CD8-positive, alpha-beta memory T cell (primary cell): ENCODE measurements at places on chromosomes 6 and 20. TPM values are rescaled to one million over a fixed set of nuclear protein-coding genes. Genes with fewer than 3 reads are reported as not detected.

GRCh38 chr6:154471609-154472362 lies 38.7 kb downstream of the CNKSR3 start:
- H3K27me3 ChIP-seq: no peaks in the 10 kb centered on the region
- no peak overlapping the region for H3K4me3 ChIP-seq
- DNase-seq: no peak
- no peaks in the 10 kb centered on the region for H3K4me1 ChIP-seq
- H3K36me3 ChIP-seq: no peaks in the 10 kb centered on the region
- H3K27ac ChIP-seq: no peak overlapping the region

DNA sequence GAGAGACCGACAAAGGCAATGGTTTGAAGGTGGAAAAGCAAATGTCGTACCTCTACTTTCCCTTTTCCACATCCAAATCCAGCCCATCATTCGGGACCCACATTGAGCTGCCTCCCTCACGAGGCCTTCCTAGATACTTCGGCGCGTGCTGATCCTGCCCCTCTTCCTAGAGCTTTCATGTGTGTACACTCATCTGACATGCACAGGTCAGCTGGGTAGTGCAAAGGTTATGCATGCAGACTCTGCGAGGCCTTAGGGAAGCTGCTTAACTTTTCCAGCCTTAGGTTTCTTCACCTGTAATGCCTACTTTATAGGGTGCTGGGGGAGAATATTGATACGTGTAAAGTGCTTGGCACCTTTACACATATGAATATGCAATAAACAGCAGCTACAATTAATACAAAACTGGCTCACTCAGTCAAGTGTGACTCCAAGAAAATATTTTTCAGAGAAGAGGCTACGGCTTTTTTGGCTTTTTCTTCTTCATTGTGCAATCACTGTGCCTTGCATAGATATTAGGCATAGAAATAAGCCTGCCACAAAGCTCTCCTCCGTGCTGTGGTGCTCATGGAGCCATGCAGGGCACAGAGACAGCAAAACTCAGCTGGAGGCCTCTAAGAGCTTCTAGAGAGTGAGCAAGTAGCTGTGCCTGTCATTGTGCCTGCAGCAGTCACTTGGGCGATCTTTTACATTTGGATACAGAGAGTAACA lies 3.6 kb upstream of the MANBAL start:
- no peak for DNase-seq
- peaks cover 10% of the 10 kb centered on the region for H3K4me1 ChIP-seq
- H3K4me3 ChIP-seq: no peak overlapping the region
- no peak overlapping the region for H3K27ac ChIP-seq

GRCh38 chr20:60206259-60206658 lies 248.0 kb downstream of the CDH26 start:
- no peak overlapping the region for H3K4me3 ChIP-seq
- no peaks in the 10 kb centered on the region for H3K36me3 ChIP-seq
- no peaks in the 10 kb centered on the region for H3K4me1 ChIP-seq

- no peak overlapping the region for H3K27ac ChIP-seq
- H3K27me3 ChIP-seq: no peaks in the 10 kb centered on the region
- DNase-seq: no peak
- peaks cover 6% of the 10 kb centered on the region for H3K4me1 ChIP-seq
Measured at GRCh38 chr6:119096721-119097565, 18.5 kb upstream of the FAM184A start.

DNA sequence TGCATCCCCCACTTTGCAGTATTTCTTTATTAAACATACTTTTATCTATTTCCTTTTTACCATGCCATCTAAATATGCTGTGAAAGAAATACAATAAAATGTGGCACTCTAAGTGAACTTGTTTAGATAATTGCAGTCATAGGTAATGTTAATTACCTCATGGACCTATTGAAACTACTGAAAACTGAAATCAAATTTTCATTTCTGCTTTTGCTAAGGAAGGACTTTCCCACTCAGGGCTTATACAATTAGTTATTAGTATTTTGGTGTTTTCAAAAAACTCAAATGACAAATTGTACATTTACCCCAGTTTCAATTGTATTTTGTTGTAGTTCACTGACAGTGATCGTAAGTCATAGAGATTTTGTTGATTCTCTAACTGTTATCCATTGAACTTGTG lies 88.4 kb downstream of the ID4 start:
- no peaks in the 10 kb centered on the region for H3K4me1 ChIP-seq
- no peak overlapping the region for H3K27ac ChIP-seq
- no peaks in the 10 kb centered on the region for H3K27me3 ChIP-seq
- no peak for DNase-seq
- H3K4me3 ChIP-seq: no peak overlapping the region
- no peaks in the 10 kb centered on the region for H3K36me3 ChIP-seq

- H3K36me3 ChIP-seq: no peaks in the 10 kb centered on the region
- no peaks in the 10 kb centered on the region for H3K27me3 ChIP-seq
- peak; percentile 81 for DNase-seq
- peak overlapping the region; percentile 77 for H3K4me3 ChIP-seq
Measured at GRCh38 chr6:44237021-44237812, 9.7 kb upstream of the HSP90AB1 start.

DNA sequence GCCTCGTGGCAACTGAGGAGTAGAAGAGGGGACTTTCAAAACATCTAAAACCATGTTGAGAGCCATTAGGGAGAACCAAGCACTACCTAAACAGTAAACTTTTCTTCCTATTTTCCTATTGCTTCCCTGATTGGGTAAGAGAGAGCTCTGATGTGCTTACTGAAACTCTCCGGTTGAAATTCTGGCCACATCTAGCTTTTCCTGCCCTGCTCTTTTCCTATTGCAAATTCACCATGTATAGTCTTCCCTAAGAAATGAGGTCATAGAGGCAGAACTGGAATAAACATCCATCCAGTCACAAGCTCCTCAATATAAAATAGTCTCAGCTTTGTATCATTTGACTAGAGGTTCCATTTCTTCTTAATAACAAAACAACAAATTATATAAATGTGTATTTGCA lies 199.5 kb upstream of the CNR1 start:
- no peak for DNase-seq
- no peak overlapping the region for H3K4me3 ChIP-seq
- no peaks in the 10 kb centered on the region for H3K4me1 ChIP-seq
- no peaks in the 10 kb centered on the region for H3K27me3 ChIP-seq
- no peaks in the 10 kb centered on the region for H3K36me3 ChIP-seq

GRCh38 chr20:2330090-2330695 lies 34.4 kb downstream of the TGM3 start:
- H3K27me3 ChIP-seq: no peaks in the 10 kb centered on the region
- no peak overlapping the region for H3K27ac ChIP-seq
- no peak overlapping the region for H3K4me3 ChIP-seq
- H3K4me1 ChIP-seq: no peaks in the 10 kb centered on the region

DNA sequence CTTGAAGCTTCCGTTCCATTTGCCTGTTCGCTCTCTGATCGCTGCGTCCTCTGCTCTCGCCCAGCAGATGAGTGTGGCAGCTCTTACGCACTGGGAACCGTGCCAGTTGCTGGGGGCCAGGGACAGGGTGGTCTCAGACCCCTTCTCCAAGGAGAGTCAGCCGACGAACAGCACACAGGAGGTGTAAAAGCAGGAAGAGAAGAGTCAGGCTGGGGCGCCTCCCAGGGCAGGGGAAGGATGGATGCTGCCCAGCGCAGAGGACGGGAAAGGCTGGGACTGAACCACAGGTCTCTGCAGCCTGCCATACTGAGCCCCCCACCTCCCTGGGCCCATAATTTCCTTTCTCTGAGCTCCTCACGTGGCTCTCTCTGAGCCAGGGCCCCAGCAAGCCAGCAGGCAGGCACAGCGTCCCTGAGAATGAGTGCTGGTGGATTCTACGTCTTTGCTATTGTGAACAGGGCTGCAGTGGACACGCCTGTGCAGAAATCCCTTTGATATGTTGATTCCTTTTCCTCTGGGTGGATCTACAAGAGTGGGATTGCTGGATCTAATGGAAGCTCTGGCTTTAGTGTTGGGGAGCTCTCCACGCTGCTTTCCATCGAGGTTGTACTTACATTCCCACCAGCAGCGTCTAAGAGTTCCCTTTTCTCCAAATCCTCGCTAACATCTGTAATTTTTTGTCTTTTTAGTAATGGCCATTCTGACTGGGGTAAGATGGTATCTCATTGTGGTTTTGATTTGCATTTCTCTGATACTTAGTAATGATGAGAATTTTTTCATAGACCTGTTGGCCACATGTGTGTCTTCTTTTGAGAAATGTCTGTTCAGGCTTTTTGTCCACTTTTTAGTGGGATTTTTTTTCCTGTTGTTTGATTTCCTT lies 104.1 kb downstream of the PSMB1 start:
- no peak overlapping the region for H3K27ac ChIP-seq
- H3K4me3 ChIP-seq: no peak overlapping the region
- no peaks in the 10 kb centered on the region for H3K27me3 ChIP-seq
- no peak for DNase-seq
- H3K4me1 ChIP-seq: no peaks in the 10 kb centered on the region
- no peaks in the 10 kb centered on the region for H3K36me3 ChIP-seq

DNA sequence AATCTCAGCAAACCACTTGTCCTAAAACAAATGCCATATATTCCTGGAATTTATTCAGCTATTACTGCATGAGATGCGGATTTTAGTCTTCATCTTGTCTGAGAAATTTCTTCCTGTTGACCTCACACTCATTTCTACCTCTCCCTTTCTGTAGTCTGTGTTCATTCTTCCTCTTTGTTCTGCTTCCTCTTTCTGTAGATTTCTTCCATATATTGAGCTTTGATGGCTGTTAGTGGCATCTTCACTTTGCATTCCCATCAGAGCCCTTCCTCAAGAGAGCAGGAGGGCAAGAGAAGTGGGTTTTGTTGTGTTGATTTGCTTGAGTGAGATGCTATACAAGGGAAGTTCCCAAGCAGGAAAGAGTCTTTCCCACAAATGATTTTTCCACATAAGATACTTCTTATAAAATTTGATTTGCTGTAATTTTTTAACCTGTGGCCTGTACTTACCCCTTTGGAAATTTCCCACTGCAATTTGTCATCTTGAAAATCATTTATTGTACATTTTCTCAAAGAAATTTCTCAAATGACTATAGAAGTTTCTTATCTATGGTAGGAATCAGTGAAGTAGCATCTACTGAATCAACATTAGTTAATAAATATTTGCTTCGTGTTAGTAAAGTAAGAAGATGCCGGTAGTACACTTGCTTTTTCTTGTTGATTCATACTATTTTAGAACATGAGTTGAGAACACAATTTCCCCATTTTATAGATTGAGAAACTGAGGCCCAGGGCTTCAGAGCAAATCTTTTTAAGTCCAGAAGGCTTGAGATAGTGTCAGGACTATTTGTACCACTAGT lies 43.8 kb downstream of the MAP3K4 start:
- no peak for DNase-seq
- H3K27me3 ChIP-seq: no peaks in the 10 kb centered on the region
- no peak overlapping the region for H3K27ac ChIP-seq
- H3K4me3 ChIP-seq: no peak overlapping the region
- H3K36me3 ChIP-seq: peaks cover 10% of the 10 kb centered on the region

DNA sequence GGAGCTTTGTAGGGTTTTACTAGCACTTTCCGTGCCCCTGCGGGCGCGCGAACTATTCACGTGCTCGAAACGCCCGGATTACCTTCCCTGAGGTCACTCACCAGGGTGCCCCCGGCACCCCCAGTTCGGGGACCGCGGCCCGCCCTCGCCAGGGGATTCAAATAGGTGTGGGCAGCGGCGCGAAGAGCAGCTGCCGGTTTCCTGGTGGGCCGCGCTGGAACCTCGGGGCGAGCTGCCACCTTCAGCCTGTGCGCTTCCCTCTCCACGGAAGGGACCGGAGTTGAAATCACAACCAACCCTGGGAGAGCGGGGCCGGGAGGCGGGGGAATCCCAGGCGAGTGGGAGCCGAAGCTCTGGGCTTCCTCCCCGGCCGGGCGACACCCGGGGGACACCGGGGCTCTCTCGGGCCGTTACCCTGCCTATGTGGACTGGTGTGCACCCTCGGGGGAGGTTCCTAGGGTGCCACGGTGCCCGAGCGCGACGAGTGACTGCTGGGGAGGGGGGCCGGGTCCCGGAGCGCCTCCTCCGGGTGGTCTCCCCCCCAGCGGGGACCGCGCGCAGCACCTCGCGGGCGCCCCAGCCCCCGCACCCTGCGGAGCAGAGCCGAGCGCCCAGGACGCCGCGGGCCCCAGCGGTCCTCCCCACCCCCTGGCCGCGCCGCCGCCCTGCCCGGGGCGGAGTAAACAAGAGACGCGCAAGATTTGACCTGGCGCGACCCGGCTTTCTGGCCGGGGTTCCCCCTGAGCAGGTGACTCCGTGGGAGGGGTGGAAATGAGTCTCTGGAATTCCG lies 2.1 kb upstream of the HIVEP2 start:
- DNase-seq: peak; percentile 84
- H3K36me3 ChIP-seq: no peaks in the 10 kb centered on the region
- H3K27ac ChIP-seq: peak overlapping the region; percentile 98
- no peaks in the 10 kb centered on the region for H3K27me3 ChIP-seq
- H3K4me1 ChIP-seq: peaks cover 26% of the 10 kb centered on the region

DNA sequence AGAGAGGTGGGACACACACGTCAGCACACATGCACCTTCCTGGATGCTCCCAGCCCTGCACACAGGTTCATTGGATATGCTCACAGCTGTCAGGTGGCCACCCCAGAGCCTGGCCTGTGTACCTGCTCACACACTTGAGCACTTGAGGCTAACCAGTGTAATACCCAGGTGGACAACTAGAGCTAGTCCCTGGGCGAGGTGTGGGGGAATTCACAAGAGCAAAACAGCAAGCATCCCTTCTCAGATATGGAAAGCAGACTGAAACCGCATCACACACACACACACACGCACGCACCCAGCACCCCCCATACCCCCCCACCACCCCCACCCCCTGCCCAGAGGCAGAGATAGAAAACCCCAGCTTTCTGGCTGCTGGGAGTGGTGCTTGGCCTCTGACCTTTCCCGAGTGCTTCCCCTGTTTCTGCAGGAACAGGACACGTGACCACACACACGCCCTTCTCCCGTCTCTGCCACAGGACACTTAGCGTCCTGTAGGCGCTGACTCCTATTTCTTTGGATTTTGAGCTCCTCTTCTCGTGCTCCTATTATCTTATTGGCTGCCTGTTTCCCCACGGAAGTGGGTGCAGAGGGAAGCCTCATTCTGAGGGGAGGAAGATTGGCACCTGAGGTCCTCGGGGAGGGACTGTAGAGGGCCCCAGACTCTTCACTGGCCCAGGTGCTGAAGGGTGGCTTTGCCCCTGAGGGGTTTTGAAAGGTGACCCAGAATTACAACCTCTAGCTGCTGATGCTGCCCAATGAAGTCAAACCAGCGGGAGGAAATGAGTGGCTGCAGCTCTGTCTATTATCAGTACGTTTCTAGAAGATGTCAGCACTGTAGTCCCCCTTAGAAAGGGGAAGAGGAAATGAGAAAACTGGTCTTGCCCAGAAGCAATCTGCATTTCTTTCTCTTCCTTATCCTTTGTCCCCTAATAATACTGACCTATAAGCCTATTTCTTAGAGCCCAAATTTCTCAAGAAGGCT lies 65.8 kb downstream of the SYTL3 start:
- H3K4me3 ChIP-seq: peak overlapping the region; percentile 17
- peaks cover 9% of the 10 kb centered on the region for H3K36me3 ChIP-seq
- H3K27me3 ChIP-seq: no peaks in the 10 kb centered on the region
- peaks cover 47% of the 10 kb centered on the region for H3K4me1 ChIP-seq
- DNase-seq: no peak

GRCh38 chr6:46925563-46926253 lies 4.0 kb upstream of the ADGRF5 start:
- no peaks in the 10 kb centered on the region for H3K36me3 ChIP-seq
- H3K27me3 ChIP-seq: no peaks in the 10 kb centered on the region
- H3K27ac ChIP-seq: no peak overlapping the region
- no peaks in the 10 kb centered on the region for H3K4me1 ChIP-seq
- H3K4me3 ChIP-seq: no peak overlapping the region
- DNase-seq: no peak

The CD40 gene
- total RNA-seq: 3.5 TPM

The LZTS3 gene
- total RNA-seq: 0.97 TPM

The PSMG4 gene
- total RNA-seq: 25.2 TPM

The UST gene
- 6.4 TPM for total RNA-seq

The TRIM10 gene
- not detected for total RNA-seq

The PKHD1 gene
- not detected for total RNA-seq

The BMP7 gene
- not detected for total RNA-seq
